CD4-positive, alpha-beta T cell treated with Interleukin-12 subunit alpha and Interleukin-12 subunit beta, for 1 hour (primary cell): ENCODE measurements at places on chromosomes 12 and 14.

DNA sequence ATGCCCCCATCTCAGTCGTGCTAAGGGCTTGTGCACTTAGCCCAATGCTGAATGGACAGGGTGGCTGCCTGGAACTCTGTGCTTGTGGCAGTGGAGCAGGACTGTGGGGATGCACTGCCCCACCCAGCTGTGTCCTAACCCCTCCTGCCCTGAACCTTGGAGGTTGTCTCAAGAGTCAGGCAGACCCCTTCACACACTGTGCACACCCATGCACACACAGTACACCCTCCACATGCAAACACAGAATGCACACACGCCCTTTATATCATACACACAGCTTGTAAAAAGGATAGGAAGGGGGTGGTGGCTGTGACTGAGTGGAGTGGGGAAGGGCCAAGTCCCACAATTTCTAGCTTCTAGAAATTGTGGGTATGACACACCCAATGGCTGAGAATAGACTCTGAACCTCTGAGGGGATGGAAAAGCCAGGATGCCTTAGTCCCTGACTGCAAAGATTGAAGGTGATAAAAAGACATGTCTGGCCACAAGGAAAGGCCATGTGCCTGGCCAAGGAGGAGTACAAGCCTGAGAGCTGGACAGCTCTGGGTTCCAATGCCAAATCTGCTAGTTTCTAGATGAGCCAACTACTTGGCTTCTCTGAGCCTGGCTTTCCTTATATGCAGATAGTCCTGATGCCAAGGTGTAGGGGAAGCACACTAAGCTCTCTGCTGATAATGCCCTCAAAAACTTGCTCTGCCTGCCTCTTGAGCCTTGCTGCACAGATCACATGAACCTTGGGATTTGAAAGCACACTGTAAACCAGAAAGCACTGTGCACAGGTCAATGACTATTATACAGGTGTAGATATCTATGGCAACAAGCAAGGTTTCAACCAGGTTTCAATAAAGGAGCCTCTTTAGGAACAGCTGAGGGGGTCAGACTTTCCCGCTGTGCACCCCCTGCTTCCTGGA lies 8.4 kb downstream of the KRT8 start:
- DNase-seq, result no peak

DNA sequence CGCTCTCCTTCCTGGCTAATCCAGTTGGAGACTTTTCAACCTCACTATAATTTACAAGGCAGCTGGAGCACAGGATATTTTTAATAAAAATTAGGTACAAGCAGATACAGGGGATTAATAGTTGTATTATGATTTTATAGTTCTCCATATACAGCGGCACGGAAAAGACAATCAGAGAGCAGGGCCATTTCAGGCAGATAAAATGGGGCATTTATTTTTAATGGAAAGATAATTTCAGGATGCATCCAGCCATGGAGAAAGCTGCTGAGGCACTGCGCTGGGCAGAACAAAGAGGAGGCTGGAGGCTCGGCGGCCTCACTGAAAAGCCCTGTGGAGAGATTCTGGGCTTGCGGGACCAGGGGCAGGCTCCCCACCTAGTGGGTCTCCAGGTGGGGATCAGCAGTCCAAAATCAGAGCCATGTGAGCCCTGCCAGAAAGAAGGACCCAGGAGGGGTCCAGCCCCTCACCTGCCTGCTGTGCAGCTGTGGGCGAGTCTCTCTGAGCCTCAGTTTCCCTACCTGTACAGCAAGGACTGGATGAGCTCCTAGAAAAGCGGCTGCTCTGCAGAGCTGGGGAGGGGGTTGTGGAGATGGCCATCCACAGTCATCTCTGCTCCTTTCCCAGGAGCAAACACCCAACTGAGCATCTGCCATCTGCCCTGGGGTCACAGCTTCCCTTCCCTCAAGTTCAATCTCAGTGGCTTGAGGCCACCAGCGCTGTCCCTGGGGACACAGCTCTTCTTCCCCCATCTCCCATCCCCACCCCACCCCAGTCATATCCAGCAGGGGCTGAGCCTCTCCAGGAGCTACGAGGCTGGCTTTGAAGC lies 23.9 kb upstream of the C14orf180 start:
- no peak for DNase-seq

- DNase-seq, result no peak
These were observed 107.2 kb downstream of the RAD51B start for GRCh38 chr14:67926821-67927220.

DNA sequence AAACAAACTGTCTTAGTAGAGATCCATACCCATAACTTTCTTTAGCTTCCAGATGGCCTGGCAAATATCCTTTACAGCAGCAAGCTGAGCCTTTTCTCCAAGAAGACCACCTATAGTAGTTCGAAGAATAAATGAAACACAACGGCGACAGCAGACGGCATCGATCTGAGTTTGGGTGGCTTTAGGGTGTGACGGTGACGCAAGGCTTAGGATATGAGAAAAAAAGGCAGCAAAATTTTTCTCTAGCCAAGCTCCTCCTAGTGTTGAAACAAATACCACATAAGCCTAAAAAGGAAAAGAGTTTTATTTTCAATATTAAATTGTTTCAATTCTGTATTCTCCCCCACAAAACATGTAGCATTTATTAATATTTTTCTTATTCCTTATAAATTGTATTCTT lies 33.3 kb downstream of the HEATR5A start:
- DNase-seq, result no peak

DNA sequence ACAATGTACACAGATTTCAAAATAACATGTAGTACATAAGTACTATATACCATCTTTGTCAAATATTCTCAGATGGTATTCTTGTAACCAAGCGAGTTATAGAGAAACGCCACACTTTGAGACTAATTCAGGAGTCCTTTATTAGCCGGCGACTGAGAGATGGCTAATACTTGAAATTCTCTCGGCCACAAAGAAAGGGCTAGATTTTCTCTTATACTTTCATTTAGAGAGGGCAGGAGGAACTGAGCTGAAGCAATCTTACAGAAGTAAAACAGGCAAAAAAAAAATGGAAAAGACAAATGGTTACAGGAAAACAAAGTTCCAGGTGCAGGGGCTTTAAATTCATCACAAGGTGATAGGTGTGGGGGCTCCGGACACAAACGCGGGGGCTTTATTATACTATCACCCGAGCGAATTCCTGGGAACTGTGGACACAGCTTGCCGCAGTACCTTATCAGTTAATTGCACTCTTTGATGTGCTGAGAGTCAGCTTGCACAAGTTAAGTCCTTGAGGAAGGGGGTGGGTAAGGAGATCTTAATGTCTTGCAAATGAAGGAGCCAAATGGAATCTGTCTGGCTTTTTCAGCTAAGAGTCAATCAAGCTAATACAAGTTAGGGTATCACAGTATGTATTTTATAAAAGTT lies 382.3 kb downstream of the KCNH5 start:
- no peak for DNase-seq

DNA sequence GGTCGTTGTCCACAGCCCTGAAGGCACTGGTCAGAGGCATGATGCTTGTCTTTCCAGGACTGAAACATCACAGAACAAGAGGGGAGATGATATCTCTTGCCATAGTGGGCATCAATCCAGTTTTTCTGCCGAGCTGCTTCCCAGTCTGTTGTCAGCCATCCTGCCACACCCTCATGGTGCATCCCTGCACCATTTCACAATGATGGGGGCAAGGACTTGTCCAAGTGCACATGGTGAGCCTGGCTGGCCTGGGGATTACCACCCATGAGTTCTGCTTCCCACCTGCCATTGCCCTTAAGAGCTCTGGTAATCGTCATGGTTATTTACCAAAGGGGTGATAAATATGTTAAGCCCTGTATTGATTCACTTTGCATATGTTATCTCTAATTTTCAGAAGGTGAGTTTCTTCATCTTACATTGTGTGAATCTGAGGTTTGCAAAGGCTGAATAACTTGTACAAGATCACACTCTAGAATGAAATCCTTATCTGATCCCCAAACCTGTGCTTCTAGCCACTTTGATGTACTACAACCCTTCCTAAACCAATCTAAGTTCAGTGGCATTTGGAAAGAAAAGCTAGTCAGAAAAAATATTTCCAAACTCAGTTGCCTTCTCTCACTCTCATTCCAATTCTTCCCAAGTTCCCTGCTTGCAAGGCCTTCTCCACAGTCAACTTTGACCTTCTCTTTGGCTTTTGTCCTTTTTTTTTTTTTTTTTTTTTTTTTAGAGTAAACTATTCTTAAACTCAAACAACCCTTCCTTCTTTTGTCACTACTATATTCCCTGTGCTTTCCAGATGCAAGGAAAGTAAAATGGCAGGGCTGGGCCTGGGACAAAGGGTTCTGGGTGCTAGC lies 2.3 kb downstream of the AVIL start:
- DNase-seq, result no peak

DNA sequence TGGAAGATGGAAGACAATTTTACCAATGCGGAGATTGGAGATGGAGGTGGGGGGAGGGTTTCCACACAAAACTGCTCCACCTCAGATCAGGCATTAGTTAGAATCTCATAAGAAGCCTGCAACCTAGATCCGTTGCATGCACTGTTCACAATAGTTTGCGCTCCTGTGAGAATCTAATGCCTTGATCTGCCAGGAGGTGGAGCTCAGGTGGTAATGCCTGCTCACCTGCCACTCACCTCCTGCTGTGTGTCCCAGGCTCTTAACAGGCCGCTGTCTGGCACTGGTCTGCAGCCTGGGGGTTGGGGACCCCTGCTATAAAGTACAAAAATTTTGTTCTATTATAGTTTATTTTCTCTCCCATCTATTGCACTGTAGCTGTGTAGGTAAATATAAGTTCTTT lies 84.9 kb upstream of the FOXG1 start:
- DNase-seq, result no peak

DNA sequence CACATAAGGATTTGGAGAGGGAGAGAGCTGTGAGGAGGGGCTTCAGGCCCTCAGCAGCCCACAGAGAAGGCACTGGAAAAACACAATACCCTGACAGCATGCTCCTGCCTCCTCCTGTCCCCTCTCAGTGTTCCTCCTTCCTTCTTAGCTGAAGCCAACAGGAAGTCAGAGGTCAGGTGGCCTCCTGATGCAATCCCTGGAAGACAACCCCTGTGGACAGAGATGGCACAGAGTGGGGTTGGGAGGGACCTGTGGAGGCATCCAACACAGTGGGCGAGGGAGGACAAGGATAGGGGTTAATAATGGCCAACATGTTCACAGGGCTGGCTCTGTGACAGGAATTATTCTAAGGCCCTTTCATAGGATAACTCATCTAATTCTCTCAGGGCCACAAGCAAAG lies 15.4 kb upstream of the IFI27L2 start:
- DNase-seq, result no peak
